ENCODE measurements at places on chromosomes 1 and 21. TPM values are rescaled to one million over a fixed set of nuclear protein-coding genes. Genes with fewer than 3 reads are reported as not detected.
A peak's percentile ranks its signal among the peaks of the same experiment; 100 is the strongest.

DNA sequence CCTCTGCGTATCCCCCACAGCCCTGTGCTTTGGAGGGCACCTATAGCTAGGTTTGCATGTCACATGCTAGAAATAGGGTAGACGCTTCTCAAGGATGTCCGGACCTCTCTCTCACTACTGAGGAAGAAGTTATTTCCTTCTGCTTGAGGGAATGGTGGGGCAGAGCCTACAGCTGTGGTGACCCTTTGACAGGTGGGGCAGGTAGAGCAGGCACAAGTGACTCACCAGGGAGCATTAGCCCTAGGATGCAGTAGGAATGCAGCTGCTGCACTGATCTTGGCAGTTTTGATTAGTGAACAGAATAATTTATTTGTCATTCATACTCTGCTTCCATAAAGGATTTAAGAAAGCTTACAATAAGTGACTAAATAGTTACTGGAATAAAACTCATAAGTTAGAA is 129.6 kb upstream of the HOOK1 start:
- no peak for DNase-seq
- no peaks in the 10 kb centered on the region for H3K36me3 ChIP-seq
- H3K4me1 ChIP-seq, result no peaks in the 10 kb centered on the region
- H3K27ac ChIP-seq, result no peak overlapping the region
- H3K4me3 ChIP-seq, result no peak overlapping the region

The ANKRD35 gene
- total RNA-seq, result 19.9 TPM

DNA sequence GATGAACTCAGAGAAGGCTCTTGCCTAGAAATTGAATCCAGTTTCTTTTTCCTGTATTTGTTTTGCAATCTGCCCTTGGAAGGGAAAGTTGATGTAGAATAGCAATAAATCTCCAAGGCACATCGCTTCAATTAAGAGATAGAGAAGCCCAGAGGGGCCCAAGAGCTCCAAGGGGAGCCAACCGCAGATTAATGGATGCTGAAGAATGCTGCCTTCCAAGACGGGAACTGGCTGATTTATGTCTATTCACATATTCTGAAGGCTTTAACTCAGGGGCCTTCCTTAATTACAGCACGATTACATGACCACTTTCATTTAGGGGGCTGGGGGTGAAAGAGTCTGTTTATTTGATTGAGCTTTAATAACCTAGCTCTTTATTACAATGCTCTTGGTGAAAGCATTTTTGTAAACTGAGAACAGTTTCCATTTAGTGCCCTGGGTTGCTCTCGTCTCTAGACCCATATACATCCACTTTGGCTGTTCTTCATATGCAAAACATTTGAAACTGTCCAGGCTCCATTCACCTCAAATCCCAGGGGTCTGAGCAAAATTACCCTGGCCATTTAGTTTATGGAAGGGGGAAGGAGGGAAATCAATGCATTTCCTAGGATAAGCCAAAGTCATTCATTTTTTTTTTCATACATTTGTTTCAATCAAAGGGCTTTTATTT is 87.4 kb upstream of the CLDN14 start:
- no peak overlapping the region for H3K4me3 ChIP-seq
- no peak for DNase-seq
- H3K27ac ChIP-seq, result no peak overlapping the region
- H3K27me3 ChIP-seq, result no peaks in the 10 kb centered on the region
- H3K4me1 ChIP-seq, result no peaks in the 10 kb centered on the region

The MYBPH gene
- not detected for total RNA-seq

DNA sequence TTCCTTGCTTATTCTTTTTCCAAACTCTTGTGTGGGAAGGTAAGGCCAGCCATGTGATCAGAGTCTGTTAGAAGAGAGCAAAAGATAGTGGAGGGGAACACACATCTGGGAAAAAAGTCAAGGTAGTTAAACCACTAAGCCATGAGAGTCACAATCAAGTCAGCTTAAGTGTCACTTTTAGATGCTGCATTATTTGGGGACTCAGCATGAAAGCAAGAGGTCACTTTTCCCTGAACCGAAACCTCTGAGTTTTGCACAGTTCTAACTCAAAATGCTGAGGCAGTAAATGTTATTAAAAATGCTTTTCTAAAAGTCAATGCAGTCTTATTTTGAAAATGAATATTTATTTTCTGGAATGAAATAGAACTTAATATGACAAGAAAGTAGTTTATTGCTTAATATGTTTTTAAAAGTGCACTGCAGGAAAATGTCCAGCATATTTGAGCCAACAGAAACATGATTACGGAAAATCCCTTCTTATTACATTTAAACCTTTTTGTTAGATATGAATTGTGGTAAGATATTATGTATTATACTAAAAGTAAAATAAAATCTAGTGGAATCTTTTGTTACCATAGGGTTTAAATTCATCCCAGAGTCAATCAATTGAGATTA is 69.3 kb downstream of the RBM11 start:
- H3K27ac ChIP-seq, result no peak overlapping the region
- H3K36me3 ChIP-seq, result no peaks in the 10 kb centered on the region
- no peaks in the 10 kb centered on the region for H3K4me1 ChIP-seq
- H3K4me3 ChIP-seq, result no peak overlapping the region
- no peak for DNase-seq

The WDR64 gene
- not detected for total RNA-seq

- peaks cover 32% of the 10 kb centered on the region for H3K4me1 ChIP-seq
- DNase-seq, result no peak
- H3K27me3 ChIP-seq, result no peaks in the 10 kb centered on the region
- H3K4me3 ChIP-seq, result peak overlapping the region; percentile 89
- peak overlapping the region; percentile 82 for H3K27ac ChIP-seq
These were observed 1.7 kb downstream of the SPSB1 start for GRCh38 chr1:9294405-9294773.

All from ascending aorta (tissue), 2 donors.